Kidney (tissue), 22 donors: ENCODE measurements at places on chromosomes 16 and 17. TPM values are rescaled to one million over a fixed set of nuclear protein-coding genes. Genes with fewer than 3 reads are reported as not detected.

The FOXC2 gene
- total RNA-seq = 6.3 TPM

The TMC5 gene
- total RNA-seq = 6.6 TPM

The CSH1 gene
- total RNA-seq = not detected

The ABCC12 gene
- not detected for total RNA-seq

The HOXB8 gene
- 48.7 TPM for total RNA-seq

DNA sequence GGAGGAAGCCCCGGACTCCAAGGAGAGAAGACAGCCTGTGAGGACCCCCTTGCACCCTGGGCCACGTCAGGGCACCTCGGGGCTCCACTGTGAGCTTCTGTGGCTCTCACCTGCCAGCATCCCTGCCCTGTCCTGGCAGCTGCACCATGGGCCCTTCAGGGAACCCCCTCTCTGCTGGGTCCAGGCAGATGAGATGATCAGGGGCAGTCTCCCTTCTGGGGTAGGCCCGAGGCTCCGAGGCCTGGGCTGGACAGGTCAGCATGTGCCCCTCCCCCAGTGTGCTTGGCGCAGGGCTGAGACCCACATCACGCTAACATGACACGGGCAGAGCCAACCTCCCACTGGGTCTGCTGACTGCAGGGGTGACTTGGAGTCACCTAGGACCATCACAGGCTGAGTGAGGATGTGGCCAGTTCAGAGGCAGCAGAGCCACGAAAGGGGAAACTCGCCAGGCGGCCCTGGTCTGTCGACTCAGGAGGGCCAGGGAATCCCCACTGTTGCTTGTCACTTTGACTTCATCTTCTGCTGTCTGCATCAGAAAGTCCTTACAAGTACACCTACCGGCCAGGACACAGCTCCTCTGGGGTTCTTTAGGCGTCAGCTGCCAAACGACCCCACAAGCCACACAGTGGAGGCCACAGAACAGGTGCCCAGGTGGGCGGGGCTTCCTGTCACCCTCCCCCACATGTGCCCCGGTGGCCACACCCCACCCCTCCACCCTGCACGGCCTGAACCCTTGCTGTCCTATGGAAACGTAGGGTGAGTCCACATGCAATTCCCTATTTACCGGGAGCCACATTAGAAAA is 2.2 kb downstream of the GALNS start:
- DNase-seq = no peak

GRCh38 chr16:1105888-1106620 is 10.0 kb upstream of the C1QTNF8 start:
- peak; percentile 89 for DNase-seq

DNA sequence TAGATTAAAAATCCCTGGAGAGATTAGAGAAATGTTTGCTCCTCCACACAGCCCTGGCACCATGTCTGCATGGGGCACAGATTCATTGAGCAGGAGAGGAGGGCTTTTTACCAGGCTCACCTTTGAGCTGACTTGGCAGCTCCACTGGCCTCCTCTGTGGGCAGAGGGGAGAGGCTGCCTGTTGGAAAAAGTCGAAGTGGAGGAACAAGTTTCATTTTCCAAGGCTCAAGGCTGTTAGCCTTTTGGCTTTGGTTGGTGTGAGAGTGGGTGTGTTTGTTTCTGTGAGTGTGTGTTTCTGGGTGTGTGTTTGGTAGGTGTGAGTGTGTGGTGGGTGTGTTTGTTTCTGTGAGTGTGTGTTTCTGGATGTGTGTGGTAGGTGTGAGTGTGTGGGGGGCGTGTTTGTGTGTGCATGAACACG is 5.6 kb downstream of the TMEM238L start:
- DNase-seq = no peak

DNA sequence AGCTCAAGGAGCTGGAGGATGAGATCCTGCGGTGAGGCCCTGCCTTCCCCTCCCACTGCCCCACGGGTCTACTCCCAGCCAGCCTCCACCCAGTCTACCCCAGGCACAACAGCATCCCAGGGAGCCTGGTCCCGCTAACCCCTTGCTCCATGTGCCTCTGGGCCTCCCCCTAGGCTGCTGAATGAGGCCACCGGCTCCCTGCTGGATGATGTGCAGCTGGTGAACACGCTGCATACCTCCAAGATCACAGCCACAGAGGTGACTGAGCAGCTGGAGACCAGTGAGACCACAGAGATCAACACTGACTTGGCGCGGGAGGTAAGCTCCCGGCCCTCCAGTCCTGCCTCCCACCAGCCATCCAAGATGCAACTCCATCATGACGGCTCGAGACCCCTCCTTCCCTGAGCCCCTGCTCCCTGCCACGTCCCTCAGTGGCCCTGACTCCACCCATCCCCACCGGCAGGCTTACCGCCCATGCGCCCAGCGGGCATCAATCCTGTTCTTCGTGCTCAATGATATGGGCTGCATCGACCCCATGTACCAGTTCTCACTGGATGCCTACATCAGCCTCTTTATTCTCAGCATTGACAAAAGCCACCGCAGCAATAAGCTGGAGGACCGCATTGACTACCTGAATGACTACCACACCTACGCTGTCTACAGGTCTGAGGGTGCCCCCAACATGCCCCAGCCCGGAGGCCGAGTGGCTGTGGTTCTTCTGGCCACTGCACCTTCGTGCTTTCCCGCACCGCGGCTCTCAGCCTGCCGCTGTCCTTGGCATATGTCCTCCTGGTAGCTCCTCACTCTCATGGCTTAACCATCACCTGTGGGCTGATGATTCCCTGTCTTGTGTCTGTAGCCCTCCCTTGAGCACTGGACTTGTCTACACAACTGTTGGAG is 15.0 kb upstream of the KDM6B start:
- DNase-seq = no peak

- DNase-seq = peak; percentile 30
These were observed 42.7 kb downstream of the NT5M start for GRCh38 chr17:17345686-17346427.

GRCh38 chr16:64545768-64546167 is 576.1 kb downstream of the CDH11 start:
- DNase-seq = no peak

DNA sequence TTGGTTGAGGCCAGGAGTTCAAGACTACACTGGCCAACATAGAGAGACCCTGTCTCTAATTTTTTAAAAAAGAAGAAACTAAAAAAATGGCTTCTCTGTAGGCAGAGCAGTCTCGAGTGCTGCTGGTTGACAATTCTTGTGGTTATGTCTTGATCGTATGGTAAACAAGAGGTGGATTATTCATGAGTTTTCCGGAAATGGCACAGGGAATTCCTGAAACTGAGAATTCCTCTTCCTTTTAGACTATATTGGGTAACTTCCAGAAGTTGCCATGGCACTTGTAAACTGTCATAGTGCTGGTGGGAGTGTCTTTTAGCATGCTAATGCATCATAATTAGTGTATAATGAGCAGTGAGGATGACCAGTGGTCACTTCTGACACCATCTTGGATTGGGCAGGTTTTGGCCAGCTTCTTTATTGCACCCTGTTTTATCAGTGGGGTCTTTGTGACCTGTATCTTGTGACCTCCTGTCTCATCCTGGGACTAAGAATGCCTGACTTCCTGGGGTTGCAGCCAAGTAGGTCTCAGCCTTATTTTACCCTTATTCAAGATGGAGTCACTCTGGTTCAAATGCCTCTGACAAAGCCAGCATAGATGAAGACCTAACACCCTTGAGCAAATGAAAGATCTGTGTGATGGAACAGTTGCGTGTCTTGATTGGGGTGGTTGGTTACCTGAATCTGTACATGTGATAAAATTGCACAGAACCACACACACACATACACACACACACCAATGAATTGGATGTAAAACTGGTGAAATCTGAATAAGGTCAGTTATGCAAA is 30.2 kb downstream of the BMERB1 start:
- DNase-seq = no peak
